ENCODE measurements at places on chromosomes 3 and 15.

- no peak for DNase-seq
Observed at GRCh38 chr3:72133329-72134011, 348.5 kb upstream of the PROK2 start.

GRCh38 chr3:28376424-28376823 is 27.8 kb upstream of the AZI2 start:
- DNase-seq, result no peak

GRCh38 chr3:66478960-66479359 is 21.9 kb downstream of the LRIG1 start:
- no peak for DNase-seq

DNA sequence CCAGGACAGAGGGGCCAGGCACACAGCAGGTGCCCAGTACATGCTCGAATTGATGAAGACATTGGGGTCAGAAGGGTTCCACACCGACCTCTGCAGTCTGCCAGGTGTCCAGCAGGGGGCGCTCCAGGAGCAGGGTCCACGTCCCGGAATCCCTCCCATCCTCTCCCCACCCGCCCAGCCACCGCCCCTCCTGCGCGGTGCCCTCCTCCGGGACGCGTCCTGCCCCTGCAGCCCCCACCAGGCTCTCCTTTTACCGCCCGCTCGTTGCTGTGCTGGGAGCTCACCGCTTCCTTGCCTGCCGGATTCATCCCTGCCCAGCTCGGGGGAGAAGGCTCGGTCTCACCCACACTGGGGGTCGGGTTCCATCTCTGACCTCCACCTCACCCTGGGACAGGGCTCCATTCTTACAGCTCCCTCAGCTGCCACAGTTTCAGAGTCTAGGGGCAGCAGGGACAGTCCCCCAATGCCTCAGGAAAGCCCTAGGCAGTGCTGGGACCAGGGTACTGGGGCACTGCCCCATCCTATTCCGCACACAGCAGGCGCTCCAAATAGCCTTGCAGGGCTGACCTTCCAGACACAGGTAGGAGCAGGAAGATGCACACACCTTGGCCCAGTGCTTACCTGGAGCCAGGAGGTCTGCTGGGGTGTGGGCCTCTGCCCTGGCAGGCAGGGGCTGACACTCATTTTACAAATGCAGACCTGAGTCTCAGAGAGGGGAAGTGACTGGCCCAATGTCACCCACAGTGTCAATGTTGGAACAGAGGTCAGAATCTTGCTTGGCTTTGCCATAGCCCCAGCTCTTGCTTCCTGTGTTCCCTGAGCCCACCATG is 31.0 kb downstream of the GRIP2 start:
- DNase-seq, result peak; percentile 98

DNA sequence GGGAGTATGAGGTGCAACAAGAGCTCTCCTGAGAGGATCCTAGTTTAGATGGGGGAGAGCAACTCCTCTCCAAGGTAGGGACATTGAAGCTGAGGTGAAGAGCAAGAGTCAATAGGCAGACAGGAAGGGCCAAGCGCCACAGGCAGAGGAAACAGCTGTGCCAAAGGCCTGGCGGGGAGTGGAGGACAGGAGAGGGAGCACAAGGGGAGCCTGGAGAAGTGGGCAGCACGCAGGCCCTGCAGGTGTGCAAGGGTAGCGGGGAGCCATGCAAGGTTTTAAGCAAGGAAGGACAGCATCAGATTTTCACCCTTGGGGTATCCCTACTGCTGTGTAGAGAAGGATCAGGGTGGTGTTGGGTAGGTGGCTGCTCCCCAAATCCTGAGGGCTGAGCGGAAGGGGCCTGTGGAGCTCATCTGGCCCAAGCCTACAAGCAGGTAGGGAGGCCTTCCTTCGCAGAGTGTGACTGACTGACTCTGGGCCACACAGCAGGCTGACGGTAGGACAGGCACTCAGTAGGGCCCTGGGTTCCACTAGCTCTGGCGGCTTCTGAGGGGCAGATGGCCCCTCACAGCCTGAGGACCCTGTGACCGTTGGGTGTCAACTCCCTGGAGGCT is 13.3 kb downstream of the CHST13 start:
- no peak for DNase-seq

GRCh38 chr3:48140336-48140757 is 47.9 kb downstream of the CDC25A start:
- DNase-seq, result no peak

DNA sequence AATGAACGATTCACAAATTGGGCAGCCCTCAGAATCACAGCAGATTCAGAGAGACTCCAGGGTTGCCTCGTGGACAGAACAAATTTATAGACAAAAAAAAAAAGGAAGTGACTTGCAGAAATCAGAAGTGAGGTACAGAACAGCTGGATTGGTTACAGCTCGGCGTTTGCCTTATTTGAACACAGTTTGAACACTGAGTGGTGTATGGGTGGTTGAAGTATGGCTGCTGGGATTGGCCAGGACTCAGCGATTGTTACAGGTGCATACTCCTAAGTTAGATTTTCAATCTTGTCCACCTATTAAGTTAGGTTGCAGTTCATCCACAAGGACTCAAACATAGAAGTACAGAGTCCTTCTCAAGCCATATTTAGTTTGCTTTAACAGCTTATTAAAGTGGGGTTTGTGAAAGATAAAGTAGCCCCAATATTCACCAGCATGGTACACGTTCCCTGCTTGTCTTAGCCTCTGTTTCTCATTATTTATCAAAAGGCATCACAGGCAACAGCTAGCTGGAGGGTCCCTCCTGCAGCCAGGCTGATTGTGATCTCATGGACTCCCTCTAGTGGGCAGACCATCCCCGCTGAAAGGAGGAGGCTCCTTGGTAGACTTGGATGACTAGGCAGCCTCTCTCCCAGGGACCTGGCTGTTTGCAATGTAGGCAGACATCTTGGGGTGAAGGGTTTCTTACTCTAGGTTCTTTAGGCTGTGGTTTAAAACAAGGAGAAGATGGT is 17.6 kb upstream of the ALDH1L1 start:
- DNase-seq, result peak; percentile 48

- DNase-seq, result no peak
Observed at GRCh38 chr15:79520654-79521053, 88.5 kb downstream of the MINAR1 start.

DNA sequence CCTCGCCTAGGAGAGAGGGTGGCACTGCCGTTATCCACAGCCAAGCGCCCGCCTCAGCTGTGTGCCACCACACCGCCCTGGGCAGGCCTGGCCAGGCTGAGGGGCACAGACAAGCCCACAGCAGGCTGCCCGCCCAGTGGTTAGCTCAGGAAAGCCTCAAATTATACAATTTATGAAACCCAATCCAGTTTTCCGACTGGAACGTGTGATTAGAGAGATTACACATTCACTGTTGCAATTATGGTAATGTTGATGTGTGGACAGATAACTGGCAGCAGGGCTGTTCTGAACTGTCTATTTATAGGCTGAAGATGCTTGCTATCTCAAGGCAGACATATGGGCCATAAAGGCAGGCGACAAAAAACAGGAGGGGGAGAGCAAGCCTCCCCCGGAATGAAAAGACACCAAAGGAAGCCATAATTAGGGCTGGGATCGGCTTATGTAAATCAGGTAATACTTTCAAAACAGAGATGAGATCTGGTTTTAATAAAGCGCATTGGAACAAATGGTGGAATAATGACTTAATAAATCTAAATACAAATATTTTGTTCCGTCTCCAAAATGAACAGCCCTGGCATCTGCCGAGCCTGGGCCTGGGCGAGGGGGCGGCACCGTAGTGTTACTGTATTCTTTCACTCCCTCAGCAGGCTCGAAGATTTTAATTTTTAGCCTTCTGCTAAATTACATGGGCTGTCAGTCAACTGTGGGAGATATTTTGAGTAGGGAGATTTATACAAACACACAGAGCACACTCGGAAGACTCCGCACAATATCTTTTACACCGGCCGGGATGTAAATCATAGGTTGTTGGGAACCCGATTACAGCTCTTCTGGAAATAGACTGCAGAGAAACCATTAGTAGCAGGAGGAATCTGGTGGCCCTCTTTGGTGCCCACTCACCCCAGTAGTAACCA is 103.1 kb upstream of the TLE3 start:
- no peak for DNase-seq

DNA sequence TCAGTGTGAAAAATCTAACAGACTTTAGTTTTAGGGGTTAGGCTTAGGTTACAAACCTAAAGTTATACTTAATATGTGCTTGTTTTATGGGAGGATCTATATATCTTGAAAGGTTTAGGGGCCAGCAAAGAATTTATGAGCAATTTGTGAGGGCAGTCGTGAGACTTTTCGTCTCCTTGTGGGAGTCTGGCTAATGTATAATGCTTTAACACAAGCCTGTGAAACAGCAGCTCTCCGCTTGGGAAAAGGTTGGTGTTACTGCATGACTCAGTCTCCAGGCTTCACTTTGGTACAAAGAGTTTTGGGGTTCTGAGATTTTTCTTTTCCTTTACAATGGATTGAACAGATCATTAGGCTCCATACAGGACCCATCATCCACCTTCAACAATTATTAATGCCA is 79.0 kb upstream of the MFGE8 start:
- DNase-seq, result no peak

DNA sequence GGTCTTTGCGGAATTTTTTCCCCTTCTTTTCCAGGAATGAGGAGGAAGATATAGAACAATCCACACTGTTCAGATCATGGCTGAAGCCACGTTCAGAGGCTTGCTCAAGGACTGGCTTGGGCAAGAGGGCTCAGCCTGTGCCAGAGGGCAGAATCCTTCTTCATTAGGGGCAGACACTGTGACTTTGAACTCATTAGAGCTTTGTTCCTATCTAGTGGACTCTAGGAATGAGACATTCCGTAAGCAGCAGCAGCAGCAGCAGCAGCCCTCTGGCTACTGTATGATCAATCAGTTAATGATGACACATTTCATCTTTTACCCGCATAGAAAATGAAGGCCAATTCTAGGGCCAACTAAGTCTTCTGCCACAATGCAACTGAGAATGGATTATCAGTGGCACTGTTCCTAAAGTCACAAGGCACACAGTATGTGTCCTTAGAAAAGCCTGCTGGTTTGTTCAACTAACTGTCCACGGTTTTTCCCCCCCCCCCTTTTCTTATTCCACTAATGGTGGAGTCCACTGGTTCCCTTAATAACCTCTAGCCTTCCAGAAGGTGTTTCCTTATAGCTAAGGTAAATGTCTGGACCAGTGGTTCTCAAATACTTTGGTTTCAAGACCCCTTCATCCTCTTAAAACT is 1.7 kb upstream of the RAB8B start:
- DNase-seq, result no peak

DNA sequence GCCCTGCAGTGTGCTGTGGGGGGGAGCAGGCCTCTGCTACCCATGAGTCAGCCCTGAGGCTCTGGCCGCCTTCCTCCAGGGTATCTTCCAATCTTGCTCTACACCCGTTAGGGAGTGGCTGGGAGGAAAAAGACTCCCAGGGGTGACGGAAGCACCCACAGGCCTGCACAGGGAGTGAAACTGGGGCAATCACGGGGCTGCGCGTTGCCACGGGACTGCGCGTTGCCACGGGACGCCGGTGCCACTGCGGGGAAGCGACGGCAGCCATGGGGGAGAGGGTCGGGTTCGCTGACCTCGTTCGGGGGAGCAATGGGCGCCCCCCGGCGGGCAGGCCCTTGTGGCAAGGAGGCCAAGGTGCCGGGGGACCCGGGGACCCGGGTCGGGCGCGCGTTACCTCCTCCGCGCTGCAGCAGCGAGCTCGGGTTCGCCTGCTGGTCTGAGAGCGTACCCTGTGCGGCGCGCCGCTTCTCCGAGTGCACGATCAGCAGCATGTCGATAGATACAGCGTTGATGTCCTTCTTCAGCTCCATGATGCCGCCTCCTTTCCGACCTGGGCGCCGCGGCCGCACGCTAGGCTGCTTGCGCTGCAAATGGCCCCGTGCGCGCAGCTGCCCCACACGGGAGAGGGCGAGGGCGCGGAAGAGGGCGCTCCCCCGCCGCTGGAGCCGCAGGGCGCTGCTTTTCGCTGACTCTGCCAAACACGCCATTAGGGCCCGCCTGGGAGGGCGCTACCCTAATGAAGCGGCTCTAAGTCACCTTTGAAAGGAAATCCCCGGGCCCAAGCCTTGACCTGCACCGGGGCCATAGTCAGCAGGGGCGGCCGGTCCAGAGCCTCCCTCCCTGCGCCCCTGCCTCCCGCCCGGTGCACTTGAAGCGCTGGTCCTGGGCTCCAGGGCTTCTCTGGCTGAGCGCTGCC is at the start of gene KY:
KY (minus strand) TSS at position 592 of the 916 bp plus-strand sequence; CDS start at position 530, 62 bp downstream.
- no peak for DNase-seq

DNA sequence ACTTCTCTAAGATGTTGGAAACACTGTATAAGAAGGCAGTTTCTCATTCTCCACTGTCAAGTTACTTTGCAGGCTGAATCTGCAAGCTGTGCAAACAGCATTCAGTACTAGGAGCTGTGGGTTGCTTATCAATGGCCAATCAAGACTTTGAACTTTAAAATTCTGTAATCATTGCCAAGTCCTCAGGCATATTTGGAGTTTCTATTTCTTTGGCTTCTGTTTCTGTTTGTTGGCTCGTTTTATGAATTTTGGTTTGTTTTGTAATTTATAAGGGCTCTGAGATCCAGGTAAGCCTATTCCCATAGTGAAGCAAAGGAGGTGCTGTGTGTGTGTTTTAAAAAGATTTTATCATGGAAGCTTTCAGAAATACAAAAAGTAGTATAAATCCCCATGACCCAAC is 32.1 kb downstream of the TLNRD1 start:
- DNase-seq, result no peak

DNA sequence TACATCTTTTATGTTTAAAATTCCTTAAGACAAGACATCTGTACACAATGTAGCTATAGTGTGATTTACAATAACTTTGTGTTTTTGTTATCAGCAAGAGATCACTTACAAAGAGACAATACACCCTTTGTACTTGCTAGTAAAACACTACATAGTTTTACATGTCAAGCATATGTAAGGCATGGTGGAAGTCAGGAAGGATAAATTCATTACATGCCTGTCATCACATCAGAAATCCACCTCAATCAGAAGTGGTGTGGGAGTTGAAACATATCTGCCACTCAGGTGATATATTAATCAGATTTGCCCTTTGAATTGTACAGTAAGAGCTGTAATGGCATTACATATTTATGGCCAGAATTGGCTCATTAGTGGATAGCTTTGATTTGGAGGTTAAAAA is 95.5 kb downstream of the MBNL1 start:
- no peak for DNase-seq

DNA sequence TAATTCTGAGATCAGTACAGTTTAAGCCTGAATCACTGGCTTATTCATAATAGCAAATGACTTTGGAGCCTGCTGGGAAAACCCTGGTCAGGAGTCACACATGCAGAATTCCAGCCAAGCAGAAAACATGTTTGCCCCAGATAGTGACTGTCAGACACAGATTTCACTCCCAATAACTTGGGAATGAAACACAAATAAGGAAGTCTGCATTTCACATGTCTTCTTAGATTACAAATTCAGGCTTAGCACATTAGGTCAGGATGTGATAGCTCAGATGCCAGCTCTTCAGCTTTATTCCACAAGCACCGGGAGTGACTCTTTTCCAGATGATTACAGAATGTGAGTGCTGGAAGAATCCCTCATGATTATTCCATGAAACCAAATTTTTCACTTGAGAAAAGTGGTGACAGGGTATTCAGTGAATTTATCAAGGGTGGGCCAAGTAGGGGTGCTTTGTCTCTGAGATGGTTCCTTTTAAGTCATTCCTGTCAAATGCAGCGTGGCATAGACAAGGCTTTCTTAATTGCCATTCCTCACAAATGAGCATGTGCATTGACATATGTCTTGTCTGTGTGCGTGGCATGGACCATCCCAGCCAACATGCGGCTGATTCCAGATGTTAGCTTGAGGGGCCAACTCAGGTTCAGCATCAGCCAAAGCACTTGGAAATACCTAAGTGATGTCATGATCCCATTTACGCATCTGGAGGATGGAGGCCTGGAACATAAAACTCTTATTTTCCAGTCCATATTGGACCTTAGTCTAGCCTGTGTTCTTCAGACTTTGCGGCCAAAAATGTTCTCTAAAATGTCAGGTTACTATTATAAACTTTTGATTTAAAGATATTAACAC is 191.0 kb downstream of the EPHB1 start:
- DNase-seq, result no peak

- DNase-seq, result no peak
Observed at GRCh38 chr3:164450276-164450905, 627.9 kb downstream of the SI start.
